ENCODE measurements at places on chromosomes 13 and 19.

DNA sequence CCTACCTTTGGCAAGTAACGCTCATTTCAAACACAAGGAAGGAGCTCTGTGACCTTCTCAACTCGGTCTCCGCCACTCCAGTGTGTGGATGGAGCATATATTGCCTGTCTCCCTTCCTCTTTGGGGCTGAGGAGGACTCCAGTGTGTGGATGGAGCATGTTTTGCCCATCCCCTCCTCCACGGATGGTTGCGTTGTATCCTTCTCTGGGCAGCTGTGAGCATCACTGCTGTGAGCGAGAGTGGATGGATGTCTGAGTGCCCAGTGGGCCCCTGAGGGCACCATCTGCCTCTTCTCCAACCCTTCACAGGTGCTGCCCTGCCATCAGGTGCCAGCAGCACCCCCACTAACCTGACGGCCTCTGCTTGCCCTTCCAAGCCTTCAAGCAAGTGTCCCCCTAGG is 186.2 kb downstream of the TEX29 start:
- DNase-seq, result no peak

- no peak for DNase-seq
These were observed 121.9 kb upstream of the TMTC4 start for GRCh38 chr13:100796463-100796862.

DNA sequence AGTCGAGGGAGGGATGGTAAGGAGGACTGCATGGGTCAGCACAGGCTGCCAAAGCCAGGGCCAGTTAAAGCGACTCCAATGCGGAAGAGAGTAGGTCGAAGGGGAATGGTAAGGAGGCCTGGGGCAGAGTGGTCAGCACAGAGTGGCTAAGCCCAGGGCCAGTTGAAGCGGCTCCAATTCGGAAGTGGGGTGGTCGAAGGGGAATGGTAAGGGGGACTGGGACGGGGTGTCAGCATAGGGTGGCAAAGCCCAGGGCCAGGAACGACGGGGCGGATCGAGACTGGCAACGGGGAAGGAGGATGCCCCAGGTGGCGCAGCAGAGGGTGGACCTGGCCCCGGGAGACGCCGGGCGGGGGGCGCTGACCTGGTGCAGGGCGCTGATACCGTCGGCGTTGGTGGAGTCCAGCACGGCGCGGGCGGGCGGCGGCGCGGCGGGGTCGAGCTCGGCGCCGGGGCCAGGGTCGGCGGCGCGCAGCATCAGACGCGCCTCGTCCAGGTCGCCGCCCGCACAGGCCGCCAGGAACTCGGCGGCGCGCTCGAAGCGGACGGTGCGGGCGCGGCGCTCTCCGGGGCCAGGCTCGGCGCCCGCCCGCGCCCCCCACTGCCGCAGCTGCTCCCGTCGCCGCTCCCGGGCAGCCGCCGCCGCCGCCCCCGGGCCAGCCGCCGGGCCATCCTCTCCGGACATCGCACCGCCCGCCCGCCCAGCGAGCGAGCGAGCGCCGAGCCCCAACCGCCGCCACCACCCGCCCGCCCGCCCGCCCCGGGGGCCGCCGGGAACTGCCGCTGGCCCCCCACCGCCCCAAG is at the start of gene PPP1R12C:
PPP1R12C (minus strand) TSS at position 779 of the 804 bp plus-strand sequence; CDS start at position 685, 94 bp downstream.
- no peak for DNase-seq

GRCh38 chr13:35648201-35648600 is 171.7 kb upstream of the MAB21L1 start:
- DNase-seq, result no peak

- no peak for DNase-seq
These were observed 38.9 kb downstream of the DZIP1 start for GRCh38 chr13:95605448-95606125.

Measured in CD4-positive, alpha-beta T cell treated with Interleukin-2 at 100 ng/mL for 4 hours (primary cell).